Astrocyte (in vitro differentiated cells and primary cell): ENCODE measurements at places on chromosomes 1 and 21. TPM values are rescaled to one million over a fixed set of nuclear protein-coding genes. Genes with fewer than 3 reads are reported as not detected.
A peak's percentile ranks its signal among the peaks of the same experiment; 100 is the strongest.

The KPRP gene
- not detected in 2 replicates for total RNA-seq

- no peak for DNase-seq
These were observed 21.6 kb upstream of the TRIM17 start for GRCh38 chr1:228438266-228438665.

DNA sequence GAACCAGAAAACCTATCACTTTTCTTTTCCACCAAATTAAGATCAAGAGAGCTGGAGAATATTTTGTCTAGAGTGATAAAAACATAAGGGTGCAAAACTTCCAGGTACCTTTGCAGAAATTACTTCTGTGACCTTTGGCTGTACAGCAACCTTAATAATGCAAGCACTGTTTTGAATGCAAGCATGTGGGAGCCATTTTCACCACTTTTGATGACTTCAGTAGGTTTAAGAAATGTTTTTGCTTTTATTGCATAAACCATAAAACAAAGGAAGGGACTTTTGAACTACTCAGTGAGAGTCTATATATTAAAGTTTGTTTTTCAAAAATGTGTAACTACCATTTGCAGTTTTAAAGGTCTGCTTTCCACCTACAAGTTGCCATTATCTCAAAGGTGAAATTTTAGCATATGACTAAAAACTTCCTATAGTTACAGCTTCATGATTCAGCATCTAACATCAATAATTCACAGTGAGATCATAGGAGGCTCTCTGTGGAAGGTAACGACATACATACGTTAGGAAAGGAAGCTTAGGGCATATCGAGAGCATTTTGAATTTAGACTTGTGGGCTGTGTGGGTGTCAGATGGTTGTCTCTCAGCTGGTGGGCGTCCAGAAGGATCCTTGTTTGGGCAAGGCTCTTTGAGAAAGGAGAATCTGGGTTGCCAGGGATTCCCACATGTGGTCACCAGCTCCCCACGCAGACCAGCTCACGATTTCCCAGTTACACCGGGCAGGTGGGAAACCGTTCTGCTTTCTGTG lies 1.1 kb upstream of the GADD45A start:
- peak; percentile 67 for DNase-seq

DNA sequence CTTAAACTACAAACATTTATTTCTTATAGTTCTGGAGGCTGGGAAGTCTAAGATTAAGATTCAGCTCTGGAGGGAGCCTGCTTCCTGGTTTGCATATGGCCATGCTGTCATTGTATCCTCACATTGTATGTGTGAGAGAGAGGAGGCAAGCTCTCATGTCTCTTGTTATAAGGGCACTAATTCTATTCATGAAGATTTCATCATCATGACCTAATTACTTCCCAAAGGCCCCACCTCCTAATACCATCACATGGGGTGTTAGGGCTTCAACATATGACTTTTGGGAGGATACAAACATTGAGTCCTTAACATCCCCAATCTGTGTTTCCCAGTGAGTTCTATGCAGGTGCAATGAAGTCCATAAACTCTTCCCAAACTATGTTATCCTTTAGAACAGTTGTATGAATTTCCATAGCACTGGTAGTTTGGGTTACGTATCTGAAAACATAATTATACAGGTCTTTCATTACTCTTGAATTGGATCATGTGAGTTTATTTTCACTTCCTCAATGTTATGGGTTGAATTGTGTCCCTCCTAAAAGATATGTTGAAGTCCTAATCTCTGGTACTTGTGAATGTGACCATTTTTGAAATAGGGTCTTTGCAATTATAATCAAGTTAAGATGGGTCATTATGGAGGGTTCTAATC lies 124.2 kb downstream of the RUNX1 start:
- no peak for DNase-seq

GRCh38 chr21:35974775-35975174 lies 85.6 kb downstream of the SETD4 start:
- peak; percentile 76 for DNase-seq

The IGSF5 gene
- total RNA-seq = 0.26 and 0.64 TPM in 2 replicates

DNA sequence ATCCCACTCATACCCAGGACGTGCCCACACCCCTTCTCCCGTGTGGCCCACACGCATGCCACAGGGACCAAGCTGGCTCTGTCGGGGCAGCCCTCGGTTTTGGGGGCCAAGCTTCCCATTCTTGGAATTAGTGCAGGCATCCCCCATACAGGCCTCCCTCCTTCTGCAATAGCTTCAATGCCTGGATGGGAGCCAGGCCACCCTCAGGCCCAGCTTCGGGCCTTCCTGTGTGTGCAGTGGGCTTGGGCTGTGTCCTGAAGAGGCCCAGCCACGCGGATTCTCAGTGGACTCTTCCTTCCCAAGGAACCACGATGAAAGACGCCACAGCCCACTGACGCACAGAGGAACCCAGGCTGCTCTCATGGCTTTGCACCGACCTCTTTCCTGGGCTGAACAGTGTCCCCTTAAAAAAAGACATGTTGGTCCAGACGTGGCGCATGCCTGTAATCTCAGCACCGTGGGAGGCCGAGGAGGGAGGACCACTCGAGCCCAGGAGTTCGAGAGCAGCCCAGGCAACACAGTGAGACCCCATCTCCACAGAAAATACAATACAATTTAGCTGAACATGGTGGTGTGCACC lies 3.4 kb downstream of the KRTAP10-11 start:
- DNase-seq = no peak

GRCh38 chr1:154729031-154729442 lies 121.1 kb upstream of the ADAR start:
- peak; percentile 60 for DNase-seq

- DNase-seq = peak; percentile 51
These were observed 2.8 kb upstream of the HAPLN2 start for GRCh38 chr1:156616463-156616862.
